ENCODE measurements at places on chromosomes 12 and 14.

- DNase-seq: no peak
Observed at GRCh38 chr14:49892301-49892635, 614 bp upstream of the ARF6 start.

- no peak for DNase-seq
Observed at GRCh38 chr14:64212666-64213065, 81.5 kb downstream of the ESR2 start.

- no peak for DNase-seq
Observed at GRCh38 chr14:94480809-94481208, 4.8 kb upstream of the SERPINA9 start.

- no peak for DNase-seq
Observed at GRCh38 chr12:123895451-123895850, 77.2 kb downstream of the CCDC92 start.

GRCh38 chr14:86675059-86675458, 1145.1 kb downstream of the FLRT2 start:
- DNase-seq: no peak

DNA sequence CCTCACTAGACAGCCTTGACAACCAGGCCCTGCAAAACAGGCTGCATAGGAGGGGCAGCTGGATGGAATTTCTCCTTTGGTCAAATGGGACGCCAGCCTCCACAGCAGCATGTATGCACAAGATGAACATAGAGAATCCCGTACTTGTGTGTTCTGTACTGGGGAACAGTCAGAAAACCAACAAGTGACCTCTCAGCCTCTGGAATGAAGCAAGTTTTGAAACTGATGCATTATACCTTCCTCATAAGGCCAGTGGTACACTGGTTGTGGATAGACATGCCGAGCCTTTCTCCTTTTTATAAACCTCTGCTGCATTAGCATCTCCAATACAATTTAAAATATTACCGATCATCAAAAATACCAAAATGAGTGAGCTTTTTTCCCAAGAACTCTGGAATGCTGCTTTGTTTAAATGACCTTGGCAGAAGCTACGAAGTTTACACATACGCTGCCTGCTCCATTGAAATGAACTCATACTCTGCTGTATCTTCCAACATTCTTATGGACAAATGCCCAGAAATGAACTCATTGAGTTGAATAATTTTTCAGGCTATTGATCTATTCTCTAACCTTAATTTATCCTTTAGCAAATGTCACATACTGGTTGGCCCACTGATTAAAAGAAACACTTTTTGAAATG, 47.6 kb upstream of the FERMT2 start:
- no peak for DNase-seq

DNA sequence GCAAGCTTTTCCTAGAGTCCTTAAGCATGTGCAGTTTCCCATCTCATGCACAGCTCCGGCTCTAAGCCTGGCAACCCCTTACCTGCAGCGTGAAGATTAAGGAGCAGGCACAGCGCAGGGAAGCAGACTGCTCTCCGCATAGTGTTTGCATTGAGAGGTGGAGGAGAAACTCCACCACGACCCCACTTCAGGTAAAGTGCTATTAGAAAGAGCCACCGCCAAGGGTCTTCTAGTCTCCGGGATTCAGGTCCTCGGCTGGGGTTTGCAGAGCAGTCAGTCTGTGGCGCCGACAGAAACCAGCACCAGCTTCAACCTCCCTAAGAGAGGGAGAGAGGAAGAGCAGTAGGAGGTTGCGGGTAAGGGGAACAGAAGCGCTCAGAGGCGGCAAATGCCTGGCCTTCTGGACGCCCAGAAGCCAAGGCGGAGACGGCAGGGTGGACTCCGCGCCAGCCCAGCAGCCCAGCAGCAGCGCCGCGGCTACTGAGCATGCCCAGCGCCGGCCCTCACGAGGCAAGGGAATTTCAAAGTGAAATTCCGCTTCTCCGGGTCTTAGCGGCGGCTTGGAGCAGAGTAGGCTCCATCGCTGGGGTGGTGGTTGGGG, at the start of gene PTPRR:
Gene PTPRR, minus strand, starts transcription at position 488 of the 601 bp plus-strand sequence. Its CDS starts 348 bp downstream, at position 140.
- DNase-seq: peak; percentile 57

GRCh38 chr12:112352921-112353320, 29.3 kb downstream of the HECTD4 start:
- no peak for DNase-seq

- no peak for DNase-seq
Observed at GRCh38 chr12:78880078-78880477, 15.5 kb downstream of the SYT1 start.

GRCh38 chr12:10097521-10097920, 1.3 kb downstream of the CLEC1A start:
- no peak for DNase-seq

- no peak for DNase-seq
Observed at GRCh38 chr14:105193916-105194782, 13.0 kb upstream of the NUDT14 start.

- peak; percentile 93 for DNase-seq
Observed at GRCh38 chr12:6766651-6767349, 637 bp downstream of the PTMS start.

DNA sequence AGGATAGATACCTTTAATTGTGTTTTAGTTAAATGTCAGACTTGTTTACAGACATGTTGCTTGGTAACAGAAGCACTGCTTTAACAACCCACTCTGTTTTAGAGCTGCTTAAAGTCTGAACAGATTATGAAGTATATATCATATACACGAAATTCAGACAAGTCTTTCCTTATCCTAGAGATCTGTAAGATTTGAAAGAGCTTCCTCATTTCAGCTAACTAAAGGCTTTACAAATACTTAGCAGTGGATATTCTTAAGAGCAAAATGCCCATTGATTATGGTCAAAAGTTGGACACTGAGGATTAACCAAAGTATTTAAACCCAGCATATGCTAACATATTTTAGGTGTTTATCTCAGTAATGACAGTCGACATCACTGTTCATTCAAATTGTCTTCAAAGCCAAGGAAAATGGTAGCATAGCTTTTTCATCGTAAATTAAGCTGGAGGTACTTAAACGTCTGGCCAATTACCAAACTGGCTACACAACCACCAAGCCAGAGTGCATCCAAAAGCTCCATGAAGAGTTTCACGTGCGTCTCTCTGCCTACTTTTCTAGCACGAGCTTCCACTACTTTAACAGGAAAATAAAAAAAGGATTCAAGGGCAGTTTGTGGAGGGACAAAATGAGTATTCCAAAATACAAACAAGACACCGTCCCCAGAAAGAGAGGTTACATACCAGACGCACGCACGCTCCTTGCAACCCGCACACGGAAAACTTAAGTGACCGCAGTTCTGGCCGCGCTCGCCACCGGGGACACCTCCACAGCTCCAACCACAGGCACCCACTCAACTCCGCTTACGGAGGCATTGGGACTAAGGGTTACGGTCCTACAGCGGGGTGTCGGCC, 565 bp downstream of the CEP83 start:
- DNase-seq: no peak

GRCh38 chr12:121508533-121508932, 72.3 kb downstream of the KDM2B start:
- no peak for DNase-seq

- no peak for DNase-seq
Observed at GRCh38 chr14:71338153-71338552, 430.9 kb downstream of the PCNX1 start.

GRCh38 chr12:85531341-85531740, 251.3 kb downstream of the ALX1 start:
- no peak for DNase-seq

- no peak for DNase-seq
Observed at GRCh38 chr12:62731055-62731820, 203.7 kb downstream of the PPM1H start.

GRCh38 chr12:10395390-10395998, 5.7 kb upstream of the KLRK1 start:
- DNase-seq: no peak

GRCh38 chr12:91316161-91316906, 133.7 kb upstream of the DCN start:
- DNase-seq: no peak

GRCh38 chr12:48985475-48985897, 7.4 kb downstream of the WNT1 start:
- DNase-seq: no peak

DNA sequence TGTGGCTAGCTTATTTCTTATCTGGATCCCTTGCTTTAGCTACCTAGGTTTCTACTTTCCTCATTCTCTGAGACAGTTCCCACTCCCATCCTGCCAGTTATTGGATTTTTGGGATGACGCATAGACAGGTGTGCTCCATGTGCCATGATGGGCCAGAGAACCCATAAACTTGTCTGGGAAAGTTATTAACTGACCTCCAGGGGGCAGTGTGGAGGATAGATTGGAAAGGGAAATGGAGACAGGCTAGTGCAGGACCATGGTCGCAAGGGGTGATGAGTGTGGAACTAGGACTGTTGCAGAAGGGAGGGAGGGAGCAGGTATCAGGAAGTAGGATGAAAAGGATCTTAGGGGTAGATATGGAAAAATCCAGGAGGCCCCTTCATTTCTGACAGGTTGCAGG, 80.3 kb downstream of the ESRRB start:
- DNase-seq: no peak

- no peak for DNase-seq
Observed at GRCh38 chr14:97021001-97021400, 223.8 kb downstream of the VRK1 start.

GRCh38 chr12:43795716-43796280, 10.3 kb downstream of the TWF1 start:
- DNase-seq: no peak

- peak; percentile 88 for DNase-seq
Observed at GRCh38 chr12:122421821-122422729, at the start of gene CLIP1. CLIP1 (minus strand) TSS chr12:122422669; CDS start chr12:122380452, 42,217 bp downstream.

DNA sequence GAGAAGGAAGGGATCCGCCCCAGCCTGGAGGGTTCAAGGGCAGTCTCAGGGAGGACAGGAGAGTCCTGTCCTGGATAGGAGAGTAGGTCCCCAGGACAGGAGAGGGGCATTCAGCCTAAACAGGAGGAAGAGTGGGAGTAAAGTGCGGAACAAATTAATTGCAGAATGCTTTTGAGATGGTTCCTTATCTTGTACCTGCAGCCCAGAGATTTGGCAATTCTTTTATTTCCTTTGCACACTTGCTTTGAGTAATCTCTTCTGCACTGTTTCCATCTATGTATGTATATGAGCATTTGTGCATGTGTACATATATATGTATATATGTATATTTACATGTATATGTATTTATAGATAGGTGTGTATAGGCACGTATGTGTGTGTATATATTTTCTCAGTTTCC, 22.7 kb downstream of the PLEK2 start:
- DNase-seq: no peak

DNA sequence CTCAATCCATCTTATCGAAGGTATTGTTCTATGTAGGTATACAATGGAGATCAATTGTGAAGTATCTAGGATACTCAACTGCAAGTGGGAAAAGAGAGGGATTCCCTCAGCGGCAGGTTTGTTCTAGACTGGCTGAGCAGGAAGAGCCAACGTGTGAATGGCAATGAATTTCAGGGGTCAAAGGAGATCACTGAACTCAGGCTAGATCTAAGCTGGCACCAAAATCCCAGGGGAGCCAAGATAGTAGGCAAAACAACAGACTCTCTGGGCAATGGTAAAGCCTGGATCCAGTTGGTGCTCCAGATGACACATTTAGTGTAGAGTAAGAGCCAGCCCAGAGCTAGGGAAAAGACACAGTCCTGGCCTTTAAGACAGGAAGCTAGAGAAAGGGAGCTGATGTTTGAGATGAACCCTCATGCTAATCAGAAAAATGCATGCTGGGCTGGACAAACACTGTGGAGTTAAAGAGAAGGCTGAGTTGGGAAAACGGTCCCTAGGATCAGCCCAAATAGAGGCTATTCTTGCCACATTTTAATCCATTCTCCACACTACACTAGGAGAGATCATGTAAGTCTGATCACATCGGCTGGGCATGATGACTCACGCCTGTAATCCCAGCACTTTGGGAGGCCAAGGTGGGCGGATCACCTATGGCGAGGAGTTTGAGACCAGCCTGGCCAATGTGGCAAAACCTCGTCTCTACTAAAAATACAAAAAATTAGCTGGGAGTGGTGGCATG, 45.6 kb downstream of the EFCAB11 start:
- no peak for DNase-seq

DNA sequence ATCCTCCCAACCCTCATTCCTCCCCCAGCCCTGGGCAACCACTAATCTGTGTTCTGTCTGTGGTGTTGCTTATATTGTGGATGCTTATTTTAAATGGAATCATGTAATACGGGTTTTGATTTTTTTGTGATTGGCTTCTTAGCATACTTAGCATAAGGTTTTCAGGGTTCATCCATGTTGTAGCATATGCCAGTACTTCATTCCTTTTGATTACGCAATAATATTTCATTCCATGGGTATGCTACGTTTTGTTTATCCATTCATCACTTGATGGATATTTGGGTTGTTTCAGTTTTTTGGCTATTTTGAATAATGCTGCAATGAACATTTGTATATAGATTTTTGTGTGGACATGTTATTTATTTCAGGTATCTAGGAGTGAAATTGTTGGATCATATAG, 82.9 kb downstream of the TSPAN9 start:
- no peak for DNase-seq

DNA sequence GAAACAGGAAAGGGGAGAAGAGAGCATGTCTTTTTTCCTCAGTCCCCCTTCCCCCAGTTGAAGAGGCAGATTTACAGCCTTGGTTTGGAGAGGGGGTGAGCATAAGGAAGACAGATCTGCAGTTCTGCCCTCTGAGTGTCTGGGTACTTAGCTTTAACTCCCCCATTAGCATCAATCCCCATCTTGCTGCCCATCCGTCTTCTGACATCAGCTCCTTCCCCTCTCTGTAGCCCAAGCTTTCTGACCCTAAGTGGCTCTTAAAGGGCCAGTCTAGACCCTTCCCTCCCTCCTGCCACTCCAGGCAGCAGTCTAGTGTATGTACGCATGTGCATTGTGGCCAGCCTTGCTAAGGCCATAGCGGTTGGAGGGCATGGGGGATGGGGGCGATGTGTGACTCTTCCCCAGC, 7.3 kb downstream of the GPR84 start:
- DNase-seq: no peak

DNA sequence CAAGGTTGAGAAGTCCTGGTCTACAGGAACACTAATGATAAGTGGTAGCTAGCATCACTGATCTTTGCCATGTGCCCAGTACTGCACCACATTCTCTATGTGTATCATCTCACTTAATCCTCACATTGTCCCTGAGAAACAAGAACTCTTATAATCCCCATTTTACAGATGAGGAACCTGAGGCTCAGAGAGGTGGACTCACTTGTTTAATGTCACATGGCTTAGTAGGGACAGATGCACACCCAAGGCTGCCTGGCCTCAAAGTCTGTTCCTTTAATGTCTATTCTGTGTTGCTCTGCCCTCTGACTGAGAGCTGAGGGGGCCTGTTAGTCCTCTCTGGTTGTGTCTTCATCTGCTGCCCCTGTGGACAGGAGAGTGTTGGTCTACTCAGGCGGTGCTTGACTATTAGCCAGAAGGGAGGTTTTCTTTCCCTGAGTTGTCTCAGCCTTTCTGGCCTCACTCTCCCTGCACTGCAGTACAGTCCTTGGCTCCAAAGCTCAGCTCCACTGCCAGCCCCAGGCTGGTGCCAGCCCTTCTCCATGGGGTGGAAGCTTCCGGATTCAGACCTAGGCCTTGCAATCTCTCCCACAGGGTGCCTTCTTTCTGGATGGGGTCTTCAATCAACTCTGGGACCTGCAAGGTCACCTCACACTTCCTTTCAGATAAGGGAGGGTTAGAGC, 4.9 kb upstream of the DYNLL1 start:
- no peak for DNase-seq
